GM12892 (cell line): ENCODE measurements at places on chromosomes 2 and 18.

GRCh38 chr2:149145314-149146295 lies 107.1 kb downstream of the LYPD6B start:
- DNase-seq = no peak

GRCh38 chr18:77205769-77206168 lies 43.9 kb upstream of the GALR1 start:
- no peak for DNase-seq

- DNase-seq = no peak
Observed at GRCh38 chr2:88036182-88036581, 19.4 kb downstream of the KRCC1 start.

- no peak for DNase-seq
Observed at GRCh38 chr2:180520921-180521581, 459.4 kb upstream of the UBE2E3 start.

GRCh38 chr2:207883002-207883780 lies 113.5 kb upstream of the FZD5 start:
- no peak for DNase-seq

DNA sequence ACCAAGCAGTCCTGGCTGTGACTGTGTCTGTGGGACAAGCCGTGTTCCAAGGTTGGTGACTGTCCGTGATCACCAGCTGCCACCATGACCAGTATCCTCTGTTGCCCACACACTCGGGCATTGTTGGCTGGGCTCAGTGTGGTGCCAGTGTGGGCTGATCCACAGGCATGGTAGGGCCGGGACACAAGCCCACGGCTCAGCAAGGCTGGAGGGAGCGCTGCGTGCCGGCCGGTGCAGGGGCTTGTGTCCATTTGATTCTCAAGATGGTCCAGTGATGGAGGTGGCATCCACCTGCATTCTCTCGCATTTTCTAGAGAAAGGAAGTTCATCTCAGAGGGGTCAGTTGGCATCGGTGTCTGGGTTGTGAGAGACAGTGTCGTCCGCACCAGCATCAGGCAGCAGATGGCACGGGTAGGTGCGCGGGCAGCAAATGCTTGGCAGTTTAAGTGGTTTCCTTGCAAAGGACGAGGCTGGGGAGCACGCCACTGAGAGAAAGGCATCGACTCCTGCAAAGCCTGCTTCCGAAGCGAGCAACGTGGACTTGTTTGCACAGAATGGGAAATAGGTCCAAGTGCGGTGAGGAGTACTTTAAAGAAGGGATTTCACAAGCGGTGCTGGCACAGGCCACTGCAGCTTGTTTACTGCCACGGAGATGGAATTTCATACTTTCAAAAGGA lies 20.9 kb downstream of the TWIST2 start:
- DNase-seq = no peak
